ENCODE measurements at places on chromosomes 1 and 21.

DNA sequence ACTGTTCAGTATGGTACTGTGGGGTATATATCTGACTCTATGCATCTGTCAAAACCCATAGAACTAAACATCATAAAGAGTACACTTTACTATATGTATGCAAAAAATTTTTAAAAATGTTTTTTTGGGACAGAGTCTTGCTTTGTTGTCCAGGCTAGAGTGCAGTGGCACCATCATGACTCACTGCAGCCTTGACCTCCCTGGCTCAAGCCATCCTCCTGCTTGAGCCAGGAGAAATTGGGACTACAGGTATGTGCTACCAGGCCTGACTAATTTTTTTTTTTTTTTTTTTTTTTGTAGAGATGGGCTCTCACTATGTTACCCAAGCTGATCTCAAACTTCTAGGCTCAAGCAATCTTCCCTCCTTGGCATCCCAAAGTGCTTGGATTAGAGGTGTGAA is 11.5 kb downstream of the TRIT1 start:
- no peak for DNase-seq

DNA sequence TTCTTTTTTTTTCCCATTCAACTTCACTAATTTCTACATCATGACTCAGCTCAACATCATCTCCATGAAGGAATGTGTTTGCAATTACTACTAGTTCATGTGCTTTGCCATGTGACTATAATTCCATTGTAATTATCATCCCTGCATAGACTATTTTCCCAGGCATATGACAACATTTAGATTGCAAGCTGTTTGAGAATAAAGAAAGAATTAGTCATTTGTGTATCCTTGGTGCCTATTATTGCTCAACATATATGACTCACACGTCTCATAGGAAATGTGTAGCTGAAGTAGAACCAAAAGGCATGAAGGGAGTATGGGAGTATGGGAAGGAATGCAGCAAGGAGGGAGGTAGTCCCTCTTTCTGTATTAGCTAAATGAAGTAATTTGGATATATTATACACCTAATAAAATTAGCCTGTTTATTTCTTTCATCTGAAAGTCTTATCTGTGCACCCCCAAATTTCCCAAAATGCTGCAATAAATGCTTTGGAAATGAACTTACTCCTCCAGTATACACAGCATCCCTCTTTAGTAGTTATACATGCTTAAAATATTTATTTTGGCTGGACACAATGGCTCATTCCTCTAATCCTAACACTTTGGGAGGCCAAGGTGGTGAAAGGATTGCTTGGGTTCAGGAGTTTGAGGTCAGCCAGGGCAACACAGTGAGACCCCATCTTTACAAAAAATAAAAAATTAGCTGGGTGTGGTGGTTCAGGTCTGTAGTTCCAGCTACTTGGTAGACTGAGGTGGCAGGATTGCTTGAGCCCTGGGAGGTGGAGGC is 316.9 kb upstream of the ADGRL4 start:
- no peak for DNase-seq

DNA sequence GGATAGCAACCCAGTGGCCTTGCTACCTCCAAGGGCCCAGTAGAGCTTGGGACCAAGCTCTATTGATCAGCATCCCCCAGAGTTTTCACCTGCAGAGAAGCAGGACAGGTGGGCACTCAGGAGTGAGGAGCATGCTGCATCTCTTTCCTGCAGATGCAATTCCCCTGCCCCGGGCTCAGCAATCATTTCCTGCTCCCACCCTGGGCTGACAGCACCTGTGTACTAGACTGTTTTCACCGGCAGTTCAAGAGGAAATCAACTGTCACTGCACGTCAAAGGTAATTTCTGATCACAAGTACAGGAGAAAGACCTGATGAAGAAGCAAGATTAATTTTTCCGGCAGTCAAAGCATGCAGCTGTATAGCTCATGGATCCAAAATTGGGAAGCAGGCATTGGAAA is 8.8 kb upstream of the NT5C1A start:
- no peak for DNase-seq

DNA sequence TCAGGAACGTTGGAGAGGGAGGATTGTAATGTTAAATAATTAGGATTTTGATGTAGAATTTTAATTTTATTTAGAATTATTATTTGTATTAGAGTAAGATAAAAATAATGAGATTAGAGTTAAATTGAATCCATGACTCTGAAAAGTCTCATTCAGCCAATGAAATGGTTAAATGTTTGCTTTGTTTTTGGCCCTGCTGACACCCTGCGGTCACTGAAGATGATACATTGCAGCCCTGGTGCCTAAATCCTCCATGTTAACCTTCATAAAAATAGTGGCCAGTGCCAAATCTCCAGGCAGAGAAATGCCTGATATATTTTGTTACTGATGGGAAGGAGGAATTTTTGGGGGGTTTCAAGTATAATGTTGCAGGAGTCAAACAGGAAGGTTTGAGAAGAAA is 27.3 kb upstream of the RLF start:
- no peak for DNase-seq

GRCh38 chr1:210915890-210916507 is 217.9 kb downstream of the KCNH1 start:
- DNase-seq: no peak

GRCh38 chr1:17195731-17196130 is 9.2 kb upstream of the PADI1 start:
- no peak for DNase-seq

DNA sequence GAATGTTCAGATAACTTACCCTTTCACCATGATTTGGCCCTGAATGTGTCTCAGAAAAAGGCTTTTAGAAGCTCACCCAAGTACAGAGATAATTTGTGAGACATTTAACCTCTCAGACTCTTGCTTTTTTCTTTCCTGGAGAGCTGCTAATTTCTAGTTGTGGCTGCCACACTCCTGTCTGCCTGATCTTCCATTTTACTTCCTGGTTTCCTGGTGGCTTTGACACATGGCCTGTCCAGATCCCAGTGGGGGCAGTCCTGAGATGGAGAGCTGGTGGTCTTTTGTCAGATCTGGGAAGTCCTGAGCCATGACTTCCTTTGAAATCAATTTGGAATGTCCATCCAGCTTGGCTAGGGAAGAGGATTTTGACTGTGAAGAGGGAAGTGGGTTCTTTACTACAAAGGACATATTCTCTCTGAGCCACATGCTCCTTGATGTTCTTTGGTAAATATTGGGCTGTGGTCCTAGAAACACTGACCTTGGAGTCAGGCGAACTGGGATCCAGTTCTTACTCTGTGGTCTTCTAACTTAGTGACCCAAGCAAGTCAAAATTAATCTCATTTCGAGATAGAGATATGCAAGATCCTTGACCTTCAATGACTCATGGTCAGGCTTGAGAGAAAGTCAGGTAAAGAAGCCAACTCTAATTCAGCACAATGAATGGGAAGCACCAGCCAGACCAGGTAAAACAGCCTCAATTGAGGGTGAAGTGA is 78.0 kb upstream of the HSD17B7 start:
- no peak for DNase-seq

GRCh38 chr1:161217831-161218230 is 2.7 kb downstream of the FCER1G start:
- DNase-seq: no peak

- no peak for DNase-seq
Observed at GRCh38 chr1:54853793-54854370, 33.1 kb downstream of the DHCR24 start.

DNA sequence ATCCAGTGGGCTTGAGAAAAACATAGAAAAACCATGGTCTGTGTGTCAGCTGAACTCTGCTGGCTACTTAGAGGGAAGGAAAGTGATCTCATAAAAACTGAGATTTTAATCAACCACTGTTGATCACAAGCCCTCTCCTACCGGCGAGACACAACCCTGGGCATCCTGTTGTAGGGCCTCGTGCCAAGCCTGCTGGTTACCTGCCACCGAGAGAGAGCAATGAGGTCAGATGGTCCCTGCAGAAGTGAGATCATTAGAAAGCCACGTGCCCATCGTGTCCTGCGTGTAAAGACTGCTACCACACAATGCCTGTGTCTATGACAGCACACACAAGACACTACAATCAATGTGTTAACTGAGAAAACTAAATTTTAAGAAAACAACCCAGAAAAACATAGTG is 41.7 kb upstream of the GPR153 start:
- no peak for DNase-seq

DNA sequence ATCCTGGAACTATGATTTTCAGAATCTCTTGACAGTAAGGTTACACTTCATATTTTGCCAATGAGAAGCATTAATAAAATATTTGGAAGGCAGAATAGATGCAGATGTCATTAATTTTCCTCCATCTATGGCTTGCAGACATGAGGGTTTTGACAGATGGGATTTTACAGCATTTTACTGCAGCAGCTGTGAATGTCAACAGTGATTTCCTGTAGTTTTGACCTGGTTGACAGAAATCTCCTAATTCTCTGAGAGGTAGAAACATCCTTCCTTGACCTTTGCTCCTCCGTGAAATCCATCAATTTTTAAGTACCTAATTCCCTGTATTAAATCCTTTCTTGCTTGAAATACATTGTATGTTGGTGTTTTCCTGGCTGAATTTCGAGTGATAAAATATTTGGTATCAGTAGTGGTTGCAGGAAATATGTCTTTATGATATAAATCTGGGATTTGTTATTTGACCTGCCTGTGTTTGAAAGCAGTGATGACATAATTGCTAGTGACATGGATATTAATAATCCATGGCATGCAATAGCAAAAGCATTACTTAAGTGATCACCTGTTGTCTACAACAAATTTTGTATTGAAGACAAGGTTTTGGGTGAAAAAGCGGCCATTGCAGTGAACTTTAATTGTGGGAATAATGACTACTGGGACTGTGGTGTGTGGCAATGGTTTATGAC is 73.9 kb downstream of the HLX start:
- no peak for DNase-seq

DNA sequence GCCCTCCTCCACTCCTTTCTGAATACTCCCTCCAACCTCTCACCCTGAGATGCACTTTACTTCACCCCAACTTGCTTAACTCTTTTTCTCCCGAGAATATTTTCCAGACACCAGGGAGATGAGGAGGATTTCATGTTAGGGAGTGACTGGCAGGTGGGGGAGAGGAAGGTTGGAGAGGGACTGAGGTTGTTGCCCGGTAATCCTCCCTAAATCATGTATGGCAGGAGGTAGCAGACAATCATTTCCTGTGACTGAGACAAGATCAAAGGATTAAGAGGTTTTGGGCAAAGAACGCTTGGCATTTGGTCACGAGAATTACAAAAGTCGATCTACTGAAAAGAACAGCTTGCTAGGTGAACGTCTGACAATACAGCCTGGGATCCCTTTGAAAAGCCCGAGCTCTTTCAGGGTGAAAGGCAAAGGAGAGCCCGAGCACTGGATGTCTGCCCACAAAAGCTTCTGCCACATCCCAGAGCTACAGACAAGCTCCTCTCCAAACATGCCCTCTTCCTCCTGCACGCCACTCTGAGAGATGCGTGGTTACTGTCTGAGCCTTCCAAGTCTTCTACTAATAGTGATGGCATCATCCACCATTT is 154.1 kb downstream of the DAB1 start:
- DNase-seq: no peak

GRCh38 chr1:100793659-100794058 is 74.1 kb downstream of the VCAM1 start:
- DNase-seq: no peak

- no peak for DNase-seq
Observed at GRCh38 chr1:24443241-24443656, 27.6 kb downstream of the NIPAL3 start.

All from activated CD4-positive, alpha-beta T cell treated with anti-CD3 and anti-CD28 coated beads, Interleukin-2, Interleukin-6, amounts not matched to agents 100 ng/mL and 50 ng/mL, durations not matched to agents 16 hours and 8 hours (primary cell).